Islet precursor cell (in vitro differentiated cells): ENCODE measurements at places on chromosomes 7 and 10.
A peak's percentile ranks its signal among the peaks of the same experiment; 100 is the strongest.

DNA sequence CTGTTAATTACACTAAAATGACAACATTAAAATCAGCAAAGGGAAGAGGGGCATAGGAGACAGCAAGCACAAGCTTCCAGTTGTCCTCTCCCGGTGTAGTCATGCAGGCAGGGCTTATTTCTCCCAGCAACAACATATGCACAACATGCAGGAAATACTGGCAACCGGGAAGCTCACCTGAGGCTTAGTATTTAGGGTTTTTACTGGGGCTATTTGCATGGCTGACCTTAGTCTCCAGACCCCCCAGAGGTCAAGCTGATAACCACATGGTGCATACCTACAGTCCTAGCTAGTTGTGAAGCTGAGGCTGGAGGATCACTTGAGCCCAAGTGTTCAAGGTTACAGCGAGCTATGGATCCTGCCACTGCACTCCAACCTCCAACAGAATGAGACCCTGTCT is 12.8 kb upstream of the JMJD1C start:
- DNase-seq, result peak; percentile 84

DNA sequence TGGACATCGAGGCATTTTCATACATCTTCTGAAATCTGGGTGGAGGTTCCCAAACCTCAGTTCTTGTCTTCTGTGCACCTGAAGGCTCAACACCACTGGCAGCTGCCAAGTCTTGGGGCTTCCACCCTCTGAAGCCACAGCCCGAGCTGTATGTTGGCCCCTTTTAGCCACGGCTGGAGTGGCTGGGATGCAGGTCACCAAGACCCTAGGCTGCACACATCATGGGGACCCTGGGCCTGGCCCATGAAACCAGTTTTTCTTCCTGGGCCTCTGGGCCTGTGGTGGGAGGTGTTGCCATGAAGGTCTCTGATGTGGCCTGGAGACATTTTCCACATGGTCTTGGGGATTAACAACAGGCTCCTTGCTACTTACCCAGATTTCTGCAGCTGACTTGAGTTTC is 62.1 kb downstream of the INPP5A start:
- no peak for DNase-seq

DNA sequence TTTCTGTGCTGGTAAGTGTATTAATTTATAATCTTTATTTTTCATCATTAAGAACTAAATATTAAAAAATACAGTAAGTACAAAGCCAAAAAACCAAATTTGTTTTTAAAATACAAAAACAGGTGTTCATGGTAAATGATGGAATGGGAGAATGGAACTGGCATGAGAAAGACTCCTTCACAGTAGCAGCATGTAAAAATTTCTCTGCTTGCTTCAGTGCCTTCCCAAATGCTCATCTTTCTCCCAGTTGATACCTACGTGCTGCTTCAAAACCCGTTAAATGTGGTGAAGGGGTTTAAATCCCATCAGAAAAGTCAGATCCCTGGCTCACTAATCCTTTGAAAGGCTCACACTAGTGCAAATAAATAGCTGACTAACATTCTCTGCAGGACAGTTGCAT is 4.2 kb downstream of the RNF133 start:
- no peak for DNase-seq

DNA sequence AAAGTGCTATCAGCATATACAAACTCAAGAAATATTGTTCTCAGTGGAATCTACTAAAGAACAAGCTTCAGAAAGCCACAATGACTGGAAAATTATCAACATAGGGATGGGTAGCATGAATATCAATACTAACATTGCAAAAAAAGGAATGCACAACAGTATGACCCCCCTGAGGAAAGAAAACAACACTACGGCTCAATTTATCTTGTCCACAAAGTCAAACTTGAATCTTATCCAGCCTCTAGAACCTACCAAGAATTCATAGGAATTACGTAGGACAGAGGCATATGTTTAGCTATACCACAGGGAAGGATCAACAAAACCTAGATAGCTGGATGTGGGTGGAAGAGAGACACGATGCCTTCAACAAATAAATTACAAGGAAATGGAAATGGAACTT is 54.6 kb downstream of the AGMO start:
- DNase-seq, result no peak

- no peak for DNase-seq
These were observed 329.7 kb upstream of the POM121L12 start for GRCh38 chr7:52705768-52706167.

- no peak for DNase-seq
These were observed 5.6 kb upstream of the NSUN5 start for GRCh38 chr7:73314271-73314670.

DNA sequence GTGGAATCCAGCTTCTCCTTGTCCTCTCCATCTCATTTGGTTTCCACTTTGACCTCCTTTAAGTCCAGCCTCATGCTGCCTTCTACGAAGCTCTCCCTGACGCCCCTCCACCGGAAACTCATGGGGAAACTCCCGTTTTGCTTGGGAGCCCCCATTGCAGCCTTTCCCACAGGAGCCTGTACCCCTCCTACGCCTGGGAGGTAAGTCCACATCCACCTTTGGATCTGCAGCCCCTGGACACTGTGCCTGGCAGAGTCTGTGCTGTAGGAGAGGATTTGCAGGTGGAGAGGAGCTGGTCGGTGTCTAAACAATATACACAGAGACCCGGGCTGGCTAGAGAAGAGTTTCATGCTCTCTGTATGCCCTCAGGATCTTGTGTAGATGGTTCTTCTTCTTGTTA is 296.1 kb downstream of the GLRX3 start:
- peak; percentile 29 for DNase-seq

GRCh38 chr7:94384315-94384714 is 10.4 kb upstream of the COL1A2 start:
- DNase-seq, result peak; percentile 54

DNA sequence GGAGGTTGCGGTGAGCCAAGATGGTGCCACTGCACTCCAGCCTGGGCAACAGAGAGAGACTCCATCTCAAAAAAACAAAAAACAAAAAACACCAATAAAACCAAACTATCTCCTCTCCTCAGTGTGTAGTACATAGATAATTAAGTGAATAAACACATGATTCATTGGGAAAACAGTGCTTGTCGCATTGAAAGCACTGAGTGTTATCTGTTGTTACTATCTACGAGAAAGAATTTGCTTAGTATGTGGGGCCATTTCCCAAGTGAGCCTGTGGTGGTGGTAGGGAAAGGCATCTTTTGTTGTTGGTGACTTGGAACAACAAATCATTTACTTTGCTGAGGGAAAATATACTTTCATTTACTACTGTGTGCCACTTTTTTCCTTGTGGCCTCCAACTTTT is 42.6 kb downstream of the RSBN1L start:
- peak; percentile 66 for DNase-seq

DNA sequence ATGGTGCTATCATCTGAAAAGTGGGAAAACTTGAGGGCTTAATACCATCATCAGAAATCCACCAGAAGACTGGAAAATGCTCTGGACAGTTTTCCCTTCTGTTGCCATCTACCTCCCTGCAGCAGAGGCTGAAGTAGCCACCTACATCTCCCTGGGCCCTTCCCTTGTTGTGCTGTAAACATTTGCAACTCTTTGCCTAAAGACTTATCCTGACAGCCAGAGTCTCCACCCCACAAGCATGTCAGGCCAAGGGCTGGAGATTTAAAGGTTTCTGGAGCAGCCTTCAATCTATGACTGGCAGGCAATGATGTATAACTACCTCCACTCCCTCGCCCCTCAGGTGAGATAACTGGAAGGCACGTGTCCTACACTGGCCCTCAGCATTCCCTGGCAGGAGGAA is 29.7 kb upstream of the INMT start:
- no peak for DNase-seq

- no peak for DNase-seq
These were observed 10.4 kb downstream of the PLXNA4 start for GRCh38 chr7:132565885-132566284.

DNA sequence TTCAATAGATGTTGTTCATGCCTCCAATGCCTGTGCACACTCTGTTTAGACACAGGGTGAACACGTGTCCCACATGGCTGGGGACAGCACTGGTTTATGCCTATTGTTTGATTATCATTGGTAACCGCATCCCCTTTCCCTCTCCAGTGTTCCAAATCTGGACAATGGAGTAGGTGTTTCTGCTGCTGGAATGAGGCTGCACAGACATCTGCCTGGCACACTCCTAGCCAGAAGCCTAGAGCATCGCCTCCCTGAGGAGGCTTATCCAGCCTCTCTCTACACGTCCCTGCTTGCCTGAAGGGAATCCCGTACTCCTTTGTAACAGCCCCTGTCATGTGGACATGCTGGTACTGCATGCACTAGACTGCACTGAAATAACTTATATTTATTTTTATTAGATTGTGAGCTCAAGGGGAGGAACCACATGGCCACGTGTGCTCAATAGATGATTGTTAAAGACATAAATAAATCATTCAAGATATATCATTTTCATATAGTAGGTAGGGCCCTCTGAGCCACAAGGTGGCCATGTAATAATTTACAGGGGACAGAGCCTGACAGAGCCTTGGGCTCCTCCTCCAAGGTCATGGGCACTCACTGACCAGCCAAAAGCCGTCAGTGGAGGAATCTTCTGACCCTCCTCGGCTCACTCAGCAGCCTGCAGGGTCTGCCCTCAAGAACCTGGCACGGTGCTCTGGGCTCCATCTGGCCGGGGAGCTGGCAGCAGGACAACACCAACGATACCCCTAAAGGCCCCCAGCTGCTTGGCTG is 310.9 kb upstream of the ZNF32 start:
- peak; percentile 35 for DNase-seq

DNA sequence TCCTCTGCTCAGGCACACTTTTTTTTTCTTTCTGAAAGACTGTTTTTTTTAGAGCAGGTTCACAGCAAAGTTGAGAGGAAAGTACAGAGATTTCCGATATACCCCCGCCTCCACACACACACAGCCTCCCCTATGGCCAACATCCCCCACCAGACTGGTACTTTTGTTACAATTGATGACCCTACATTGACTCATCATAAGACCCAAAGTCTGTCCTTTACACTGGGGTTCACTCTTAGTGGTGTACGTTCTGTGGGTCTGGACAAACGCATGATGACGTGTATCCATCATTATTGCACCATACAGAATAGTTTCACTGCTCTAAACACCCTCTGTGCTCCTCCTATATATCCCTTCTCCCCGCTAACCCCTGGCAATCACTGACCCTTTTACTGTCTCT is 107.7 kb downstream of the RBM20 start:
- DNase-seq, result peak; percentile 25

DNA sequence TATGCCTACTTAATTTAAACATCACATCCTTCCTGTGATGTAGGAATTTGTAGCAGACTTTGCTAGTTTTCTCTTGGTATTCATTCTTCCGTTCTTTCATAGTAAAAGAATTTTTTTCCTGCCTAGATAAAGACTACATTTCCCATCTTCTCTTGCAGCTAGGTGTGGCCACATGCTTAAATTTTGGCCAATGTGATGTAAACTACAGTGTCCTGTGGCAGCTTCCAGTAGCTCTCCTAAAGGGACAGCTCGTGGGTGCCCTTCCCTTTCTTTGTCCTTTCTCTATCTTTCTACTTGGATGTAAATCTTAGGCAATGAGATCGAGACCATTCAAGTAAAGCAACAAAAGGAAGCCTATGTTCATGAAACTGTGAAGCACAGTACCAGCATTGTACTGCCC is 58.6 kb downstream of the ASAH2B start:
- DNase-seq, result no peak
